ENCODE measurements at places on chromosomes 7 and 10.

- DNase-seq: no peak
Observed at GRCh38 chr7:130900471-130901076, 166.6 kb upstream of the KLF14 start.

- no peak for DNase-seq
Observed at GRCh38 chr10:30413996-30414576, 19.9 kb upstream of the MAP3K8 start.

GRCh38 chr7:13541326-13541725, 448.1 kb downstream of the ETV1 start:
- DNase-seq: no peak

DNA sequence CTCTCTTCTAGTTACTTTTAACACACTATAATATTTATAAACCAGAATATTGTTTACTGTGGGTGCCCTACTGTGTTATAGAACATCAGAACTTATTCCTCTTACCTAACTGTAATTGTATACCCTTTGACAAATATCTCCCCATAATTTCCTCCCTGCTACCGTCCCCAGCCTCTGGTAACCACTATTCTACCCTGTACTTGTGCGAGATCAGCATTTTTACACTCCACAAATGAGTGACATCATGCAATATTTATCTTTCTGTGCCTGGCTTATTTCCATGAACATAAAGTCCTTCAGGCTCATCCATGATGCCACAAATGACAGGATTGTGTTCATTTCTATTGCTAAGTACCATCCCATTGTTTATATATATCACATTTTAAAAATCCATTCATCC, 139.8 kb upstream of the RSU1 start:
- no peak for DNase-seq

GRCh38 chr7:113099284-113099919, 12.8 kb upstream of the GPR85 start:
- DNase-seq: no peak

GRCh38 chr7:3464900-3465622, 164.0 kb downstream of the SDK1 start:
- no peak for DNase-seq

DNA sequence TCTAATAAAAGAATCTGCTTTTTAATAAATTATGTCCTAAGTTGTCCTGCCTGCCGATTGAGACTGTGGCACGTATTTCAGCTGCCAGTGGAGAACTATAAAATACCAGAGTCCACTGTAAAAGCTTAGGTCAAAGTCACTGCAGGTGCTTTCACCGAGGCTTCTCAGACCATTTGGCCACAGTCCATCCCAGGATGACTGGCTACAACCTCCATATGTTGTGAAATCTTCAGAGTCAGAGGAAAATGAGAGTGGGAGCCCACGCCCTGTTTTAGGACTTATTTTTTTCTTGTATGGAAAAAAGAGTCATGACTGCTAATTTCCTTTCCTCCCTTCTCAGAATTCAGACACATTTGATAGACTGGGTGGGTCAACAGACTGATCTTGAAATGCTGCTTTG, 182.9 kb downstream of the ANK3 start:
- DNase-seq: no peak

GRCh38 chr7:106573738-106574137, 87.2 kb downstream of the CCDC71L start:
- no peak for DNase-seq

DNA sequence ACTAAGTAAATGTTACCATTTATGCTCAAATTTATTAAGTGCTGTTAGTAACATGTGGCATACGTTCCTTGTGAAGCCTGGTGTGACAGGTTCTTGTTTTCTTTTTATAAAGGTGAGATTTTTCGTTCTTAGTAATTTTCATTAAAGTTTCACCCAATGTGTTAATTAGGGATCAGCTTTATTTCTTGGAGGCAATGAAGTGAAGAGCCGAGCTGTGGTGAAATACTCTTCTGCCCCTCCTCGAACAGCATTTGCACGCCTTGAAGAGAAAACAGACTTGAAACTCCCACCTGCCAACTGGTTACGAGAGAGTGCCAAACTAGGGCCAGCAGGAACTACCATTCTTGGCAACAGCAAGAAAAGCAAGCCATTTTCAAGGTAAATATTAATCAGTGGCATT, 1.5 kb downstream of the EDRF1 start:
- DNase-seq: peak; percentile 38

- DNase-seq: no peak
Observed at GRCh38 chr7:151518105-151518946, 1.4 kb downstream of the RHEB start.

- no peak for DNase-seq
Observed at GRCh38 chr10:692682-693351, 3.3 kb upstream of the DIP2C start.

DNA sequence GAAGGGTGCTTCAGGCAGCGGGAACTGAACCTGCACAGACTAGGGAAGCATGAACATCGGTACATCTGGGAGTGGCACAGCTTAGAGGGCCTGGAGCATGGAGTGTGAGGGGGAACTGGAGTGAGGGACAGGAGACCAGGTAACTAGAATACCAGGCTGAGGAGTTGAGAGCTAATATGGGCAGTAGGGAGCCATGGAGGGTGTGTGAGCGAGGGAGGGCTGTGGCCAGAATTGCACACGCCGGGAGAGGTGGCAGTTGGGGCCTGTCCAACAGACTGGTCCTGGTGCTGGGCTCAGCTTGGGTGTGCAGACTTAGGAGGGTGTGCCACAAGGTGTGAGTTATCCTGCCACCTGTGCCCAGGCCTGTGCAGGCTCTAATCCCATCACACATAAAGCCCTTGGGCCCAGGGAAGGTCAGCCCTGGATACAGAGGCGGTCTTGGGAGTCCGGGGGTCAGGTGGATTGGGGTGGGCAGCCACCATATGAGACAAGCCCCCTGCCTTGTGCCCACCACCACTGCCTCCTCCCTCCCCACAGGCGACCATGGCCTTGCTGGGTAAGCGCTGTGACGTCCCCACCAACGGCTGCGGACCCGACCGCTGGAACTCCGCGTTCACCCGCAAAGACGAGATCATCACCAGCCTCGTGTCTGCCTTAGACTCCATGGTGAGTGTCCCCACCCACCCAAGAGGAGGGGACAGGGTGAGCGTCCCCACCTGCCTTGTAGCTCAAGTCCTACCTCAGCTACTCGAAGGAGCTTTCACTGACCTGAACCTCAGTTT, 54.0 kb downstream of the GTF2IRD1 start:
- DNase-seq: no peak

GRCh38 chr7:151121380-151122170, 35.3 kb downstream of the AGAP3 start:
- DNase-seq: no peak

GRCh38 chr10:78747401-78748234, 321.1 kb upstream of the ZMIZ1 start:
- no peak for DNase-seq

GRCh38 chr10:70337201-70337651, 45.2 kb downstream of the LRRC20 start:
- no peak for DNase-seq

DNA sequence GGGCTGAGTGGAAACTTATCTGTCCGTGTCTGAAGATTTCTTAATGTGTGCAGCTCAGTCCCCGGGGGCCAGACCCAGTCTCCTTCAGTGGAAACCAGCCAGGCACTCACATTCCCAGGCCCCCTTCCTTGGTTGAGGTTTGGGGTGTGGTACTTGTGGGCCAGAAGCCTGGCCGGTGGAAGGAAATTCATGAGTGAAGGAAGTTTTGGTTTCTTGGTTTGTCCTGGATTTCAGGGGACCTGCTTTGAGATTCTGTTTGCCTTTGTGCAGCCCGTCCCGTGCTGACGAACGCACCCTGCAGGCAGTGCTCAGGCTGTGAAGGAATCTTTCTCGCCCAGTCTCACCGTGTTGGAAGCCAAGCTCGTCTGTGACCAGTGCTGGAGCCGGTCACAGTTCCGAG, 2.9 kb downstream of the INPP5A start:
- DNase-seq: no peak

- no peak for DNase-seq
Observed at GRCh38 chr10:59748834-59749233, 4.4 kb downstream of the MRLN start.

GRCh38 chr7:143507094-143507518, 29.4 kb downstream of the TAS2R41 start:
- no peak for DNase-seq

GRCh38 chr7:79430391-79430790, 23.1 kb downstream of the MAGI2 start:
- DNase-seq: no peak

DNA sequence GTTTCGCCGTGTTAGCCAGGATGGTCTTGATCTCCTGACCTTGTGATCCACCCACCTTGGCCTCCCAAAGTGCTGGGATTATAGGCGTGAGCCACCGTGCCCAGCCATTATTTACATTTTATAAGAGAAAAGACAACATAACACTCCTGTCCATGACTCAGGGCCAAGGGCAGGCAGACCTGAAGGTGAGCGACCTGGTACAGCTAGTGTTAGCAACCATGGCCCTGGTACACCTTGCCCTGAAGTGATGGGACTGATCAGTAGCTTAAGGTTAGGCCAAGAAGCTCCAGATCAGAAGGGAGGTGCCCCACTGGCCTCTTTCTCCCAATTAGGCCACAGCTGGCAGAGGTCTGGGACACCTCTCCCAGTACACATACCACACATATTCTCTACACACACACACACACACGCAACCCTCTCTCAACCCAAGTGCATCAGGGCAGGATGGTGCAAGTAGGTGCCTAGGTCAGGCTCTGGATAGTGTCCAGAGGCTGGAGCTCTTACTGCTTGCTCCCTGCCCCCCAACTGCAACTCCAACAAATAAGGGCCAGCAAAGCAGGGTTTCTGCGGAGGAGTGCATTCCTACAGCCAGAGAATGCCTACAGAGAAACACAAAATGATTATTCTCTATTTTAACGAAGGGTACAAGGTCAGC, 43.8 kb downstream of the DPCD start:
- DNase-seq: no peak

DNA sequence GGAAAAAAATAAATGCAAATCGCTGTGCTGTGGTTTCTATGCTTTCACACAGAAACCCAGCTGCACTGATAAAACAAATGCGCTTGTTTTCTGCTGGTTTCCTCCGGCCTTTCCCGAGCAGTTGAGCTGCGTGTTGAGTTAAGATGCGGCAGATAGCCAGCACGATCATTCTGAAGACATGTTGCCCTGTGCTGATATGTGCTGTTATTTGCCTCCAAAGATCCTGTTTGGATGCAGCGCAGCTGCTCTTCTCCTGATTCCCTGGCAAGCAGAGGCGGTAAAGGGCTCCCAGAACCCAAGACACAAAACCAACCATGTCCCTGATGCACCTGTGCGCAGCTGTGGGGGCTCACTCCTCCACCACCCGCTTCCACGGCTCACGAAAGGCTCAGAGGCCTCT, 225.4 kb downstream of the PAXIP1 start:
- no peak for DNase-seq

DNA sequence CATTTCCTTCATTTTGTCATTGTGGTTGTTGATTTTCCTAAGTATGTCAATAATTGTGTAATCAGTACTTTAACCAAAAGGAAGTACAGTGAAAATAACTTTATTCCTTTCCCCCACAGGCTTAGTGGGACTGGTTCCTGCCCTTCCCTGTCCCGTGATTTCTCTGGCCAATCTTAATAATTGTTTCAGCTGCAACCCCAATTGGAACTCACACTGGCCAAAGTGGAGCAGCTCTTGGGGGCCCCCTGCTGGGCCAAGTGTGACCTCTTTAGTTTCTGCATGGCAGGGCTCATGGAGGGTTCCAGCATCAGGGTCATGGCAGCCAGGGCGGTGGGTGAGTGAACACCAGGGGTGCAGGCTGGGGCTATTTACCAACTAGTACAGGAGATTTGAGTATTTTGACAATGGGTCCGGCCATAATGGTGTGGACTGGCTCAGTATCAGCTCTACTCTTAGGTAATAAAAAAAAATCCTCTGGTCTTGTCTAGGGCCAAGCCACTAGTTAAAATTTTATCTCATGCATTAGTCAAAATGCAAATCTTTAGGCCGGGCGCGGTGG, 31.7 kb downstream of the CYCS start:
- no peak for DNase-seq
